Tibial artery (tissue), 4 donors: ENCODE measurements at places on chromosomes 1 and 21.

DNA sequence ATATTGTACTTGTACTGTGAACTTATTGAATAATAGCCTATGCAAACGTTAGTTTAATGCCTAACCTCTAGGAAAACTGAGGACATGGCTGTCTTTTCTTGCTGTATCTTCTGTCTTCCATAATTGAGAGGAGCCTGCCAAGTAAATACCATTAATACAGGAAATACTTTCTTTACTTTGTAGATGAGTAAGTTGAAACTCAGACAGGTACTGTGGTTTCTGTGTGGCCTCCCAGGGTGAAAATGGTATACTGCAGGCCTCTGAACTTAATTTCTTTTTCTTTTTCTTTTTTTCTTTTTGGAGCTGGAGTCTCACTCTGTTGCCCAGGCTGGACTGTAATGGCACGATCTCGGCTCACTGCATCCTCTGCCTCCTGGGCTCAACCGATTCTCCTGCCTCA is 208.8 kb upstream of the ADGRL4 start:
- no peak for DNase-seq

DNA sequence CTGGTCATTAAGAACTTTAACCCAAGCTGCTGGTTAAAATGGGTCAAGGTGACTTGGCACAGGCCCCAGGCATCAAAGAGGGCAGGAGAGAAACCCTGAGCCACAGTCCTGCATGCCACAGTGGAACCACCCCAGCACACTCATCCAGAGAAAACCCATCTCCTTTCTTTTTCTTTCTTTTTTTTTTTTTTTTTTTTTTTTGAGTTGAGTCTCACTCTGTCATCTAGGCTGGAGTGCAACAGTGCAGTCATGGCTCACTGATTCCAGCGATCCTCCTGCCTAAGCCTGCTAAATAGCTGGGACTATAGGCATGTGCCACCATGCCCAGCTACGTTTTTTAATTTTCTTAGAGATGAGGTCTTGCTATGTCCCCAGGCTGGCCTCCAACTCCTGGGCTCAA is 109.2 kb upstream of the RAB4A start:
- no peak for DNase-seq

DNA sequence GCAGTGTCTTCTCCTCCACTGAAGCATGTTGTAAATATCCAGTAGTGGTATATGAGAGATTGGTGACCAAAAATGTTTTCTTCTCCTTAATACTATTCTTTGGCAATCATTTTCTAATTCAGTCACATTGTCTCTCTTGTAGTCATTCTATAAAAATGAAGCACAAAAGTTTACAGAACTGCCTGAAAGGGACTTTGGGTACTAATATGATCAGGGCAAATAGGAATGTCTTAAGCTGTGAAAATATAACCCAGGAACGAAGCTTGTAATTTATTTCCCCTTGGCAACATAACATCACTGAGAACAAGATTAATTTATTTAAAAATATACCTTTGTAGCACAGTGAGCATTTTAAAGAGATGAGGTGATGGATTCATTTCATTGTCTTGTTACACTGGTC is 4.9 kb downstream of the B3GALT2 start:
- no peak for DNase-seq

- no peak for DNase-seq
Observed at GRCh38 chr1:204370176-204370575, 10.4 kb upstream of the PLEKHA6 start.

GRCh38 chr1:154290921-154291320 is 18.5 kb downstream of the HAX1 start:
- DNase-seq = no peak

DNA sequence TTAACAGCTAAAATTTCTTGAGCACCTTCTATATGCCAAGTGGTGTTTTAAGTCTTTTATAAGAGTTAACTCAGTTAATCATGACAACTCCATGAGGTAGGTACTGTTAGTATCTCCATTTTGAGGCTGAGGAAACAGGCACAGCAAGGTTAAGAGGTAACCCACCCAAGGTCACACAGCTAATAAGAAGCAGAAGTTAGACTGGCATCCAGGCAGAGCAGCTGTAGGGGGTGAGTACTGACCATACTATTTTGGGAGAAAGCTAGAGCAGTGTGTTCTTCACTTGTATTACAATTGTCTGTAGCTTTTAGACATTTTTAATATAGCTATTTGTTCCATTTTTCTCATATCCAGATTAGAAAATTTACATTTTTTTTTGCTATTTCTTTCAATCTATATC is 4.8 kb downstream of the ATP6V1G3 start:
- no peak for DNase-seq

- DNase-seq = no peak
Observed at GRCh38 chr1:160239582-160240299, 22.6 kb downstream of the DCAF8 start.

- no peak for DNase-seq
Observed at GRCh38 chr1:89906088-89906487, 85.3 kb downstream of the LRRC8D start.

GRCh38 chr1:46102769-46103476 is 29.5 kb downstream of the PIK3R3 start:
- DNase-seq = no peak

DNA sequence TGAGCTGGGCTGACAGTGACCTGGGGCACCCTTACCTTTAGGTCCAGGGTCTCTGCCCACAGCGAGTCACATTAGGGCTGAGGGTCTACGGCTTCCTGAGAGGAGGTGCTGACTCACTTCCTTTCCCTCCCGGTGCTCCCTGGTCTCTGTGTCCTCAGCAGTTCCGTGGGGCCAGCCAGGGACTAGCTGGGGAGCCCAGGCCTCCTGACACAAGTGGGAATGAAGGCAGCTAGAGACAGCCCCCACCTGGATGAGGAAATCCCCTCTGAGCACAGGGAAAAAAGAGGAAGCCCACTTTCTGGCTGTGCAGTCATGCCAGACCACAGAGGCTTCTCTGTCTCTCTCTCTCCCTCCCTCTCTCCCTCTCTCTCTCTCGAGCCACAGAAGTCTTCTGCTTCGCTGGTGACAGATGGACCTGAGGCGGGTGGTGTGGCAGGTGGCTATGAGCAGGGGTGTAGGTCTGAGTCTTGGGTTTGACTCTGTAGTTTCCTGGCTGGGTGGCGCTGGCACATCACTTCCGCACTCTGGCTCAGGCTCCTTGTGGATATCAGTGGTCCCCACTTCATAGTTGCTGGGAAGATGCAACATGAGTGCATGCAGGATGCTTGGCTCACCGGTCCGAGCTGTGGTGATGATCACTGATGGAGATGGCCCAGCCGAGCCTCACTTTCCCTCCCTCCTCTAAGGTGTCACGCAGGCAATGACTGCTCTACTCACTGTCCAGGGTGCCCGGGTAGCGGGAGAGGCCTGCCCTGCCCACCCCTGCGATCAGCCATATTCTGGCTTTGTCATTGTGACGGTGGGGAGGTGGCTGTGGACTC is 3.5 kb downstream of the SLC66A1 start:
- DNase-seq = peak; percentile 57

DNA sequence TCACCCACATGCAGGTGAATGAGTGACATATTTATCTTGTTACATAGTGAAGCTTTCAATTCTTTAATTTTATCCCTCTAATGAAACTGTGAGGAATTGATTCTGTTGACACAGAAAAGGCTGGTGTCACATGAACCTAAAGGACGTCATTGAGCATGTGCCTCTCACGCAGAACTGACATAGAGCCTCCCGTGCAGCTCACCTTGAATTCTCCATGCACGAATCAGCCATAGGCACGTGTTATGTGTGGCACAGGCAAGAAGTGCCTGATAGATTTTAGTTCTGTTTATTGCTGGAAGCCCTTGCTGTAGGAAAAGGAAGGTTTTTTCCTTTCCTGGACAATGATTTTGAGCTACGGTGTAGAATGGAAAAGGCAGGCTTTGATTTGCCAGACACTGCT is 11.3 kb downstream of the ADARB1 start:
- DNase-seq = no peak

GRCh38 chr1:31502926-31503511 is 73.3 kb upstream of the TINAGL1 start:
- DNase-seq = no peak

- no peak for DNase-seq
Observed at GRCh38 chr1:245999697-246000637, 507.1 kb downstream of the SMYD3 start.

- no peak for DNase-seq
Observed at GRCh38 chr1:181324797-181325616, 158.3 kb upstream of the CACNA1E start.

- DNase-seq = no peak
Observed at GRCh38 chr1:181643631-181644030, 160.3 kb downstream of the CACNA1E start.

DNA sequence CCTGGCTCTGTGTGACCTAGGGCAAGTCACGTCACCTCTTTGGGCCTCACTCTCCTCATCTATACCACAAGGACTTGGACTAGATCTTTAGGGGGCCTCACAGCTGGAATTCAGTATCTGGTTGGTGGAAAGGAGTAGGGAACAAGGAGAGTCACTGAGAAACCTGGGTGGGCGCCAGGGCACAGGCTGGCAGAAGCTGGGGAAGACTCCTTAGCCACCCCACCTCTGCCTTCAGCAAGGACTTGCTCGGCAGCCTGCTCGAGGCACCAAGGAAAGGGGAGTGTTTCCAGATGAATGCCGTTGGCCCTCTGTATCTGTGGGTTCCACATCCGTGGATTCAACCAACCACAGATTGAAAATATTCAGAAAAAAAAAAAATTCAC is 1.2 kb upstream of the OPTC start:
- DNase-seq = no peak

DNA sequence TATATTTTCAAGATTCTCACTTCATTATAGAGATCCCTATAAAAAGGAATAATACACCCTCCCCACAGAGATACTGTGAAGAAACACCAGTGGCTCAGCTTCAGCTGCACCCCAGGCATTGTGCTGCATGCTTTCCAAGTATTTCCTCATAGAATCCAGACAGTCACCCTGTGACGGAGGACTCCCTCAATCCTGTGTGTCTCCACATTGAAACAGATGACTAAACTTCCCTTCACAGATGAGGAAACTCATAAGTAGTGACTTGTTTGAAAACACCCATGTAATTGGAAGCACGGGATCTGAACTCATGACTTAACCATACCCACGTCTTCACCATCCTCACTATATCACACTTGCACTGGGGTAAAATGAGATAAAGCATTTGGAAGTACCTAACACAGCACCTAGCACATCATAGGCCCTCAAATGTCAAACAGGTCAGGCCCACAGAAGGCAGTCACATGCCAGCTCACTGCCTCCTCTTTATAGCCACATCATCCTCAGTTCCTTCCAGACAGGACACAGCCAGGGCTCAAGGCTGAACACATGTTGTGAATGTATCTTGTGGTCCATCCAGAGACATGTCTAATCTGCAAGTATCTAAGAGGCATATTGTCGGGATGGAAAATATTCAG is 55.2 kb downstream of the GPR161 start:
- no peak for DNase-seq

- no peak for DNase-seq
Observed at GRCh38 chr1:201008666-201009360, 14.7 kb downstream of the KIF21B start.

DNA sequence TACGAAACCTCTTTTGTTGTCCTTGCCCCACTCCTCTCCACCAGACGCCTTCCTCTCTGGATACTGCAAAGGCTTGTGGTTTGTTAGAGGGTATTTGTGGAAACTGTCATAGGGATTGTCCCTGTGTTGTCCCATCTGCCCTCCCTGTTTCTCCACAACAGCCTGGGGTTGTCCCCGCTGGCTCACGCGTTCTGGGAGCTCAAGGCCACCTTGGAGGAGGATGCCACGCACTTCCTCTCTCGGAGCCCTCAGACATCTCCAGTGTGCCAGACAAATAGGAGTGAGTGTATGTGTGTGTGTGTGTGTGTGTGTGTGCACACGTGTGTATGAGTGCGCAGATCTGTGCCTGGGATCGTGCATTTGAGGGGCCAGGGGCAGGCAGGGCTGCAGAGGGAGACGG is 37.6 kb upstream of the IL19 start:
- no peak for DNase-seq

DNA sequence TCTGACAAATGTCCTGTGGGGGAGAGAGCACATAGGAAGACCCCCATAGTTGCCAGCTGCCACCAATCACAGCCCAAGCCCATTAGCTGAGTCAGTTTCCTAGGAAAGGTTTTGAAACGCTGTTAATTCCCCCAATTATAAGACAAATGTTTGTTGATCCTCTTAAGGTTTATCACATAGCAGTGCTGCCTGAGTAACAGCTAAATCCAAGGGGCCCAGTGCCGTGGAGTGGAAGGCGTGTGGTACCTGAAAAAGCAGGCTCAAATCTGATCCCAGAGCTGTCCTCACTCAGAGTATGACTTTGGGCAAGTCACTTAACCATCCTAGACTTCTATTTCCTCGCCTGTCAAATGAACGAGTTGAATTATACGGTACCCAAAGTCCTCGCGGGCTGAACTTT is 69.5 kb downstream of the GRIK3 start:
- DNase-seq = no peak

DNA sequence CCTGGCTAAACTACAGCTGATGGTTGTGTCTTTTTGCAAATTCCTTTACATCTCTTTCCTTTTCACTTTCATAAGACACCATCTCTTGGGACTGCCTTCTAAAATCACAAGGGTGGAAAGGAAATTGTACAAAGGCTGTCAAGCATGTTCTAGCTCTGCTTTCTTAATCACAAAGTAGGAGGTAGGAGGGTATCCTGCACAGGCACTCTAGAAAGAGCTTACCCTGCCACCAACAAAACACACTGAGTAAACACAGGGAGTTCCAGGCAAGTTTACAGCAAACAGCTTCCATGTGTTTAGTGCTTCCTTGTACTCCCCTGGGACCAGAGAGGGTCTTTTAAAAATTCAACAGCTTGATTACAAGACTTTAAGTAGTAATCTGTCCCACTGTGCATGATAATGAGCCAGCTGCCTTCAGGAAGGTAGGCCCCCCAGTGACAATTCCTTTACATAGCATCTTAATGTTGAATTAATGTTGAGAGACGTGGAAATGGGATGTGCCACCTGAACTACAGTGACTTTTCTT is 2.4 kb downstream of the PLPP3 start:
- no peak for DNase-seq

- no peak for DNase-seq
Observed at GRCh38 chr1:97565886-97566285, 354.9 kb downstream of the DPYD start.

- DNase-seq = no peak
Observed at GRCh38 chr1:175481126-175482070, 262.0 kb downstream of the TNR start.

GRCh38 chr1:154726443-154726842 is 118.5 kb upstream of the ADAR start:
- no peak for DNase-seq

GRCh38 chr21:43721206-43721605 is 2.3 kb downstream of the PDXK start:
- DNase-seq = no peak

DNA sequence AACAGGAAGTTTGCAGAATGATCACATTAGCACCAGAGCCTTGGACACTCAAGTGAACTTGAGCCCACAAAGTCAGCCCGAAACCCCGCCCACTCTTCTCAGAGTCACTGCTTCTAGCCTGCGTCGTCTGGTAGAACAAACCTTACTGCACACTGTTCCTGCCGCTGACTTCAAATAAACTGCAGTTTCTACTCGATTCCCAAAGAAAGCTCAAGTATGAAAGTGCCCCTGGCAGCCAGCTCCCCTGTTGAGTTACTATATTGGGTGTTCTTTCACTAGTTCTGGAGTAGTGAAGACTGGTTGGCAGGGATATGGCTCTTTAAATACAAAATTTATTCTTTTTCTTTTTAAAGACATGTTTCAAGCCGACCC is 164.7 kb downstream of the GALNT2 start:
- DNase-seq = peak; percentile 90

- peak; percentile 4 for DNase-seq
Observed at GRCh38 chr1:30474818-30475200, 248.6 kb downstream of the MATN1 start.

GRCh38 chr1:79353224-79353623 is 346.7 kb upstream of the ADGRL4 start:
- DNase-seq = no peak
